Spleen (tissue), 13 donors: ENCODE measurements at places on chromosomes 1 and 21.

GRCh38 chr1:15525050-15526020, 1.3 kb upstream of the DNAJC16 start:
- no peak for DNase-seq

DNA sequence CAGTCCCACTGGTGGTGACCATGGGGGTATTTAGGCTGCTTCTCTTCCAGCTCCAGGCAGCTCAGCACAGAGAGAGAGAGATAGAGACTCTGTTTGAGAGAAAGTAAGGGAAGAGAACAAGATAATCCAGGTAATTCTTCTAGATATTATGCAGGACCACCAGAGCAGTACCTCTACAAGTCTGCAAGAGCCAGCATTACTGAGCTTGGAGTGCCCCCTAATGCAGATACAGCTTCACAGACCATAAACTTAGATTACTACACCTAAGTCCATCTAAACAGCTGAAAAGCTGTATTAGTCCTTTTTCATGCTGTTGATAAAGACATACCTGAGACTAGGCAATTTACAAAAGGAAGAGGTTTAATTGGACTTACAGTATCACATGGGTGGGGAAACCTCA, 570.3 kb downstream of the LRRIQ3 start:
- DNase-seq, result no peak

- peak; percentile 69 for DNase-seq
Observed at GRCh38 chr21:42105476-42106315, 34.6 kb downstream of the UMODL1 start.

GRCh38 chr1:118366286-118366685, 181.3 kb upstream of the SPAG17 start:
- DNase-seq, result no peak

- no peak for DNase-seq
Observed at GRCh38 chr1:88175631-88176226, 508.3 kb upstream of the PKN2 start.

- DNase-seq, result no peak
Observed at GRCh38 chr1:197915260-197915861, 1.8 kb upstream of the LHX9 start.

DNA sequence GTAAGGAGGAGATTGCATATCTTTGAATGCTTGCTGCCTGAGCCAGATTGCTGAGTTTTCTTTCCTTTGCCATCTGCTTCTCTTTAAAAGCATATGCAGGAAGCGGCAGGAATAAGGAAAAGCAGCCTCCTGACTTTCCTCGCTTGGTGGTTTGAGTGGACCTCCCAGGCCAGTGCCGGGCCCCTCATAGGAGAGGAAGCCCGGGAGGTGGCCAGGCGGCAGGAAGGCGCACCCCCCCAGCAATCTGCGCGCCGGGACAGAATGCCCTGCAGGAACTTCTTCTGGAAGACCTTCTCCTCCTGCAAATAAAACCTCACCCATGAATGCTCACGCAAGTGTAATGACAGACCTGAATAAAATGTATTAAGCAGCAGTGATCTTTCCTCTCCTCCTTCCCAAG, 1.5 kb downstream of the CORT start:
- no peak for DNase-seq

GRCh38 chr1:40984066-40984465, 4.6 kb downstream of the CTPS1 start:
- no peak for DNase-seq

DNA sequence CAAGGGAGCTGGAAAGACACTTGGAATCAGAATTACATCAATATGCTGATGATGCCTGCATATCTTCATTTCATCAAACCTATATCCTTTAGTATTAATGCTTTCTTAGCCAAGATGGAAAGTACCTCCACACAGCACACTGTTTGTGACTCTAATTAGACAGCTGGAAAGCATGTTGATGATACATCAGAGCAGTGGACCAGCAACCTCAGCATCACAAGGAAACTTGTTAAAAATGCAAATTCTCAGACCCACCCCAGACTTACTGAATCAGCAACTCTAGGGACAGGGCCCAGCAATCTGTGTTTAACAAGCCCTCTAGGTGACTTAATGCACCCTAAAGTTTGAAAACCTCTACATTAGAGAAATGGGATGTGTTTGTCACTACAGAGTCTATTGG, 332.1 kb downstream of the DPYD start:
- no peak for DNase-seq

DNA sequence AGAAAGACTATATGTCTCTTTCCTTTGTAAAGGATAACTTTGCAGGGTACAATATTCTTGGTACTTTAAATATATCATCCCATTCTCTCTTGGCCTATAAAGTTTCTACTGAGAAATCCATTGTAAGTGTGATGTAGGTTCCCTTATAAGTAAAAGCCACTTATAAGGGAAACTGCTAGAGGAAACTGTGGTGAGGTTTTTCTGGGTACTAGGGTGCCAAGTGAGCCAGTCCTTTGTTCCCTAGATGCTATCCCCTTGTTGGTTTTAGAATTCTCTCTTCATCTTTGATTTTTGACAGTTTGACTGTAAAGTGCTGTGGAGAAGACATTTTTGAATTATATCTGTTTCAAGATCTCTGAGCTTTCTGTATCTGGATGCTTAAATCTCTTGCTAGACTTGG, 108.9 kb upstream of the NEK7 start:
- no peak for DNase-seq

DNA sequence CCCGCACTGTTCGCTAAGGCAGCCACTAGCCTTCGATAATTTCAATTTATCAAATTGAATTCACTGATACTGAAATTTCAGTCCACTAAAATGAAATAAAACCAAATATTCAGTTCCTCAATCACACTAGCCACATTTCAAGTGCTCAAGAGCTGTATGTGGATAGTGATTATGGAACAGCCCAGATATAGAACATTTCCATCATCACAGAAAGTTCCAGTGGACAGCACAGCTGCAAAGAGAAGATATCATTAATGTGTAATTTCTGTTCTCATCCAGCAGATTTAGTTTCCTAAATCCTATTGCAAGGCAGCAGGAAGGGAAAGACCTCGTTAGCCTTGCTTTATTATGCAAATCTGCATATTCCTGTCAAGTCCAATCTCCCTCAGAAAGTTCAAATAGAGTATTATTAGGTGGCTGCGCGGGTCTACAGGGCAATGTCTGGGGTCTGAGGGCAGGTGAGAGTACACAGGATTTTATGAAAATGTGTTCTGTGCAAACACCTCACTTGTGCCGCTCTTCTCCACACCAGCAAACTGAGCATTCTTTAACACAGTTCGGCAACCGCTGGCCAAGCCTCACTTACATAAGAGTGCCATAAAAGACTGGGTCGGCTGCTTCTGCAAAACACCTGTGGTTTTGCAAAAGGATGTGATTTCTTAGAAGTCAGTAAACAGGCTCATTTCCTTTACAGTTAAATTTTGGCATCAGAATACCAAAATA, 22.4 kb downstream of the CAPZB start:
- DNase-seq, result peak; percentile 89

DNA sequence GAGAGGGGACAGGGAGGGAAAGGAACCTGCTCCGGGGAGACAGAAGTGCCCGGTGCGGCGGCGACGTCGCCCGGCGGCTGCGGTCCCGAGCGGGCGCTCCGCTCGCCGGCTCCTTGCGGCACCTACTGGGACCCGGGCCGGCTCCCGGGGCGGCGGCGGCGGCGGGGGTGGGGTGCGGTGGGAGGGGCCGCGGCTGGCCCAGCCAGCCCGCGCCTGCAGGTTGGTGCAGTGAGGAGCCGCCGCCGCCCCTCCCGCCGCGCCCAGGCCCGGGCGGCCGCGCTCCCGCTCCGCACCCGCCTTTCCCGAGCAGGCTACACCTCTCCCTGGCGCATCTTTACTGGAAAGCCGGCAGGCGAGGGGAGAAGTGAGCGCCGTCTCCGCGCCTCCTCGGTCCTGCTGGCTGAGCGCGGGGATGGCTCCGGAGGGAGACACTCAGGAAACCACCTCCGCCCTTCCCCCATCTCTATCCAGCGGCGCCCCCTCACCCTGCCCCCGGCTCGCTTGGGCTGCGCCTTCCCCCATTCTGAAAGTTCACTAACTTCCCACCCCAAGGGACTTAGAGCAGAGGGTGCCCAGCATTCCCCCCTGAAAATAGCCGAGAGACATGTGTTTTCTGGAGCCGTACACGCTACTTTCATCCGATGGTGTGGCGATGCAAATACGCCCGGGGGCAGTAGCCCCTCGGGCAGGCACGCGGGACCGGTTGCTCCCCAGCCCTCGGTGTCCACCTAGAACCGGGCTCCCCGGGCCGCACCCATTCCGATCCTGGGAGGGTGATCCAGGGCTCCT, at the start of gene PLD5:
PLD5 (minus strand) TSS at position 127 of the 789 bp plus-strand sequence.
- DNase-seq, result peak; percentile 71
